ENCODE measurements at places on chromosomes 2 and 18.

DNA sequence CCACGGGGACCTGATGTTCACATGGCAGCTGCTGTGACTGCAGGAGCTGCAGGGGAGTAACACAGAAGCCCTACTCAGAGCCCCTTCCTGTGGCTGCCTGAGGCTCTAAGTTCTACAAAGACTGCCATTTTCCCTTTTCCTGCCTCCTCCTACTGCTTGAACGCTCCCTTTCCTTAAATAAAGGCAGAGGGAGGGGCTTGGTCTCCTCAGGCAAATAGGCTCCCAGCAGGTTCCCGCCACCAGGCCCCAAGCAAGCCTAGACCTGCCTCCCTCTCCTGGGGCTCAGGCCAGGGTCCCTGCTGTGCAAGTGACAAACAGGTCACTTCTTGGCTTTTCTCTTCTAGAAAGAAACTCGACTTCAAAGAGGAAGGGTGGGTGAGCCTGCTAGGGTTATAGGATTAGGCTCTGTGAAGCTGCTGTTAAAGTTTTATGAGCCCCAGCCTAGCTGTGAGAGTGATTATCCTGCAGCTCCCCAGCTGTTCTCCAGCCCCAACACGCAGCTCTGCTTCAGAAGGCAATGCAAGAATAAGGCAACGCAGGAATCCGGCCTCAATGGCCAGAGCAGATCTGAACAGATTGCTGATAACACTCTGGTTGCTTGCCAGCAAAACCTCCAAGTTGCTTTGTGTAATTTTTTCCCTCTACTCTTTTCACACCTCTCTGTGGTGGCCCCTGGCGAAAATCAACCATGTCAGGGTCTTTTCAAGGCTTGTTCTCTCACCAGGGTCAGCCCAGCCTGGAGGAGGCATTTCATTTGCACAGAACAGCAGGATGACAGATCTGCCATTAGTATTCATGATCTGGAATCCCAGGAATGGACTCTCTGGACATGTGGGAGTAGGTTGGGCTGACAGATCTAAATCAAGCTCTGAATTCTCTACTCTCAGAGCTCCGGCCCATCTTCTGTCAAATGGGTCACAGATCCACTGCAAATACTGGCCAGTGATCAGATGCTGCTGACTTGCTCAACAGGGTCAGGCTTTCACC, 71.3 kb downstream of the MRO start:
- DNase-seq, result no peak

DNA sequence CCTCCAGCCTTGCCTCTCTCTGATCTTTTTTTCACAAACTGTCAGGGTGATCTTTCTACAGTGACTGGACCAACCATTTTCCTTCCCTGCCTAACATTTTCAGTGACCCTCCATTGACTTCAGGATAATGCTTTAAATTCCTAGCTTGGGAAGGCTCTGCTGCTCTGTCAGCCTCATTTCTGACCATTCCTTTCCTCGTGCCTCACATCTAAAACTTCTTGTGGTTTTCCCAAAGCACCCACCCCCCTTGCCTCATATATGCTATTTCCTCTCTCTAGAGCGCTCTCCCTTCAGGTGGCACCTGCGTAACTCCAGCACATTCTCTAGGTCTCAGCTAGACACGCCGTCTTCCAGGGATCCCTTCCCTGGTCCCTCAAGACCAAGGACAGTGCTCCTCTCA, 37.2 kb downstream of the DRC1 start:
- no peak for DNase-seq

DNA sequence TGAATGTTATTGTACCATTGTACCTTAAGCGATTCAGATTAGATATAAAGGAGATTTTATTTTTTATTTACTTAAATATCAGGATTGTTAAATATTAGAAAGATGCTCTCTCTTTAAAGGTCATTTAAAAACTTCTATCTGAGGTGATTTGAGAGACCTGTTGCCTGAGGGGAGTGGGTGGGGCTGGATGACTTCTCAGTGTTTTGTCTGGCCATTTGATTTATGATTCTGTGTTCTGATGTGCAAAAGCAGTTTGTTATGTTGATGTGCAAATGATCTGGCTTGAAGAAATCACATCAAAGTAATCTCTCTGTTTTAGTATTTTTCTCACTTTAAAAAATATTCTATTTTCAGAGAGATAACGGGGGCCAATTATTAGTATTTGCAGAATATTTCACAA, 370.8 kb downstream of the NUP35 start:
- DNase-seq, result no peak

DNA sequence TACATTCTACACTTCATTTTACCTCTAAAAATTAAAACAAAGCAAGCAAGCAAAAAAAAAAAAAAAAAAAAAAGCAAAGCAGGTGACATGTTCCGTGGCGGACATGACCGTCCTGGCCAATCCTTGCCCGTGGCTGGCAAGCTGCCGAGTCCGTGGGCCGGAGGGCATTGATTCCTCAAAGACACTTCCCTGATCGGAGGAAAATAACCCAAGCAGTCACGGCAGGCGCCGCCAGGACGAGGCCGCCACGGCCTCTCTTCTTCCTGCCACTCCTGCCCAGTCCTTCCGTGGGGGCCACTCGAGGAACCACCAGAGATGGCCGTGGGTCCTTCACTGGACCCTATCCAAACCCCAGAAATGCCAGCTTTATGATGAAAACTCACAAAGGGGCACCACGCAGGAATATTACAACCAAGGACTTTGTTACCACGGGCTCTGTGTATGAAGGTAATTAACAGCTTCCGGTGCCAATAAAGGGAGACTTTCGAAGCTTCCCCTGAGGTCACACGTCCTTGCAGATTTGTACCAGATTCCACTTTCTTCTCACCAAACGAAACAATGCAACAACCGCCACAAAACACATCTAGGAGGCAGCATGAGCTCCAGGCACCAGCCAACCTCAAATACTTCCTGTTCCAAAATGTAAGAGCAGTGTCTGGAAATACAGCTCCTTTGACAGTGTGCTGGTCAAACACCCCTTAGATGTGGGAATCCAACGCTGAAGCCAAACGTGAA, 170.3 kb downstream of the HDAC4 start:
- DNase-seq, result peak; percentile 75

DNA sequence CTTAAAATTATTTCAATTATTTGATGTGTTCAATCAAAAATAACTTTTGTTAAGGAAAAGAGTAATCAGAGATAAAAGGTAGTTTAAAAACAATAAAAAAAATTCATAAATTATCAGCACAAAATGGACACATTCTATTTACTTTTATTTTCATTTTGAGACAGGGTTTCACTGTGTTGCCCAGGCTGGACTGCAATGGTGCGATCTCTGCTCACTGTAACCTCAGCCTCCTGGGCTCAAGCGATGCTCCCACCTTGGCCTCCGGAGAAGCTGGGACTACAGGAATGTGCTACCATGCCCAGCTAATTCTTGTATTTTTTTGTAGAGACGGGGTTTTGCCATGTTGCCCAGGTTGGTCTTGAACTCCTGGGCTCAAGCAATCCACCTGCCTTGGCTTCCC, 47.1 kb downstream of the LPIN2 start:
- no peak for DNase-seq

DNA sequence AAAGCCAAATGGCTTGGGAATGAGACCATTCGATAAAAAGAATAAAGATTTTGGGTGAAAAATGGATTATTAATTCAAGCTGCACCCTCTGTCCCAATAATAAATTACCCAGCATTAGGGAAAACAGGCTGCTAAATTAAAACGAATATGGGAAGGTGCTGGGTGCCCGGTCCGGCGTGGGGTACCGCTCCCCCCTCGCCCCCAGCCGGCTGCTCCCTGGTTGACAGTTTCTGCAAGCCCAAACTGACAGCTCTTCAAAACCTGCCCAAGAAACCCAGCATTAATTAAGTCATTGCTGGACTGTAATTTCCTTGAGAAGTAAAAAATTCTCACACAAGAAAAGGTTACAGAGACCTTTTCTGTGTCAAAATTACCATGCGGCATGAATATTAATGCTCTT, 98.6 kb downstream of the PTGR3 start:
- DNase-seq, result no peak

DNA sequence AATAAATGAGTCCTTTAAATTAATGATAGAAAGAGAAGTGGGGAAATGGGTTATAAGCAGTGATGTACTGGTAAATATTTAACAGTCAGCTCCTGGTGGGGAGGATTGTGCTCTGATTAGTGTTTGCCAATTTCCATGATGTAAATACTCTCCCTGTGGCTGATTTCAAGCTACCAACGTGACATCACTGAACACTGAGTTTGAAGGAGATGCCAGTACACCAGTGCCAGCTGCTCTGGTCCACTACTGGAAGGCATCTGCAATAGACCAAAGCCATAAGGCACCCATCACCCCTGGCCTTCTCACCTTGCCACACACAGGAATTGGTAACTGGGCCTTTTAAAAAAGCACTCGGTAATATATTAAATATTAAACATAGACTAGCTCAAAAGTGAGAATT, 77.7 kb downstream of the TGOLN2 start:
- DNase-seq, result no peak

- DNase-seq, result no peak
Observed at GRCh38 chr2:202824901-202825300, 46.7 kb downstream of the ICA1L start.

DNA sequence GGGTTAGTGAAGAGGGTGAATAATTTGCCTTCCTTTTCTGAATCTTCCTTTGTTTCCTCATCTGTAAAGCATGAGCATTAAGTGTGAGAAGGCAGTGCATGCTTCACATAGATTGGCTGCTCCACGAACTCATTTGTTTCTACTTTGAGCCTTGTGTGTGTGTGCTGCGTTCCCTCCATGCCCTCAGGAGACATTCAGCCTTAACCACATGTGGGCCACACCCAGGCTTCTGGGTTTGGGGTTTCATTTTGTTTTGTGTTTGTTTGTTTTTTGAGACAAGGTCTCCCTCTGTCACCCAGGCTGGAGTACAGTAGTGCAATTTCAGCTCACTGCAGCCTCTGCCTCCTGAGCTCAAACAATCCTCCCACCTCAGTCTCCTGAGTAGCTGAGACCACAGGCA, 843.3 kb downstream of the GALR1 start:
- no peak for DNase-seq

GRCh38 chr2:132871831-132872230, 201.8 kb upstream of the LYPD1 start:
- DNase-seq, result no peak

DNA sequence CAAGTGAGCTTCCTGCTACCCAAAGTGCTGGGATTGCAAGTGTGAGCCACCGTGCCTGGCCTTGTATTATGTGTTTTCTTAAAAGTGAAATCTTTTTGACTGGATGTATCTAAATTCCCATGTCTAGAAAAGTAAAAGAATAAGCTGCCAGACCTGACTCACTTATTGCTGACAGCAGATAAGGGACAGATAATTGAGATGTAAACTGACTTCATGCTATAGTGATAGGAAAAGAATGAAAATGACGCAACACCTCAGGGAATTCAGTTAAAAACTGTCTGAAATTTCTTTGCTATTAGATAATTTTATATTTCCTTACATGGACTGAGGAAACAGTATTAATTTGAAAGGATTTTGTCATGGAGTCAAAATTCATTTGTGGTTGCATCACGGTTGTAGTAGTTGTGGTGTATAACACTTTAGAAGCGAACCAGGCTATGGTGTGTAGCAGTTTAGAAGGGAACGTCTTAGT, 19.4 kb downstream of the TTC27 start:
- no peak for DNase-seq

DNA sequence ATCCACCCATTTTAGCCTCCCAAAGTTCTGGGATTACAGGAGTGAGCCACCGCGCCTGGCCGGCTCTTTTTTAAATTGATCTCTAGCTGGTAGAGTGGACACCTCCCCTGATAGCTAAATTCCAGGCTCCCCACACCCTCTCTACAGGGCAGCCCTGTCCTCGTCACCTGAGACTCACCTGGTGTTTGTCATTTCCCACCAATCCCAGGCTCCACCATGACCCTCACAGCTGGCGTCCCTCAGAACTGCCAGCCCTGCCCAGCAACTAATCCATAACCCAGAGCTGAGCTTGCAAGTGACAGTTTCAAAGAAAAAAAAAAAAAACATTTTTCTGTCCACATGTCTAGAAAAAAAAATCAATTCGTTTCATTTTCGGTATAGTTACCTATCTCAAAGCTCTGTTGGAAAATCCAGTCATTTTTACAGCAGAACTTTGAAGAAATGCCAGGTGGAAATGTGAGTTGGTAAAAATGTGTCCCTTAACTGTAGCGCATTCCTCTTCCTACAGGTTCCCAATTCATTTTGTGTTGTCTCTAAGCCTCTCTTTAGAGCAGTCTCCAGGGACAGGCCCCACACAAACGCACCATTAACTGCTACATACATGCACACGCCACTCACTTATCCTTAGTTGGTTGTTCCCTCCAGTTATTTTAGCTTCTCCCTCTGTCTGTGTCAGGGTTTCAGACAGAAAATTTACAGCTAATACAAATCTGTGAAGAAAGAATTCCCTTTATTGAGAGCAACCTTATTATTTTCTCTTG, 294.7 kb downstream of the FBXO15 start:
- no peak for DNase-seq

GRCh38 chr18:7684966-7685365, 117.8 kb downstream of the PTPRM start:
- no peak for DNase-seq

- DNase-seq, result no peak
Observed at GRCh38 chr2:17441790-17442189, 76.5 kb downstream of the RAD51AP2 start.
